Uterine smooth muscle cell (primary cell): ENCODE measurements at places on chromosomes 1 and 21. TPM values are rescaled to one million over a fixed set of nuclear protein-coding genes. Genes with fewer than 3 reads are reported as not detected.

Gene ZNF436
- 13.5 and 17.7 TPM in 2 replicates for total RNA-seq

Gene IFI6
- 8.9 and 25.4 TPM in 2 replicates for total RNA-seq

Gene SYT11
- 40.4 and 46.0 TPM in 2 replicates for total RNA-seq

Gene C4BPA
- total RNA-seq: not detected in 2 replicates

Gene FMN2
- total RNA-seq: 6.0 and 12.8 TPM in 2 replicates

Gene TMEM269
- total RNA-seq: under 0.01 and 0.12 TPM in 2 replicates

Gene MYBPH
- 0.11 and 0.75 TPM in 2 replicates for total RNA-seq

Gene AADACL3
- not detected in 2 replicates for total RNA-seq

Gene LCE1D
- not detected in 2 replicates for total RNA-seq

Gene CYP4X1
- total RNA-seq: not detected in 2 replicates

Gene AGL
- total RNA-seq: 11.4 and 13.0 TPM in 2 replicates

Gene GNAI3
- 16.5 and 23.9 TPM in 2 replicates for total RNA-seq

Gene AK5
- total RNA-seq: 45.2 and 49.5 TPM in 2 replicates

Gene BSND
- total RNA-seq: not detected in 2 replicates

Gene FAAP20
- 16.7 and 23.2 TPM in 2 replicates for total RNA-seq

Gene PRAMEF26
- not detected in 2 replicates for total RNA-seq

Gene ERG
- total RNA-seq: 0.11 and 0.37 TPM in 2 replicates

Gene EFNA3
- total RNA-seq: 0.22 and 0.50 TPM in 2 replicates
